Activated CD4-positive, alpha-beta T cell treated with anti-CD3 and anti-CD28 coated beads for 36 hours (primary cell): ENCODE measurements at places on chromosomes 2 and 18. TPM values are rescaled to one million over a fixed set of nuclear protein-coding genes. Genes with fewer than 3 reads are reported as not detected.

RSAD2 gene
- 10.2 TPM for total RNA-seq

RAX gene
- not detected for total RNA-seq

RASGRP3 gene
- 3.9 TPM for total RNA-seq

- no peak overlapping the region for H3K27ac ChIP-seq
- peaks cover 20% of the 10 kb centered on the region for H3K27me3 ChIP-seq
- DNase-seq: no peak
Observed at GRCh38 chr18:58990720-58991119, 126.0 kb downstream of the ZNF532 start.

- no peak for DNase-seq
- H3K4me3 ChIP-seq: no peak overlapping the region
- H3K36me3 ChIP-seq: no peaks in the 10 kb centered on the region
- peaks cover 10% of the 10 kb centered on the region for H3K4me1 ChIP-seq
- H3K27ac ChIP-seq: no peak overlapping the region
- H3K27me3 ChIP-seq: no peaks in the 10 kb centered on the region
Observed at GRCh38 chr2:58870704-58871103, 629.6 kb upstream of the FANCL start.

DNA sequence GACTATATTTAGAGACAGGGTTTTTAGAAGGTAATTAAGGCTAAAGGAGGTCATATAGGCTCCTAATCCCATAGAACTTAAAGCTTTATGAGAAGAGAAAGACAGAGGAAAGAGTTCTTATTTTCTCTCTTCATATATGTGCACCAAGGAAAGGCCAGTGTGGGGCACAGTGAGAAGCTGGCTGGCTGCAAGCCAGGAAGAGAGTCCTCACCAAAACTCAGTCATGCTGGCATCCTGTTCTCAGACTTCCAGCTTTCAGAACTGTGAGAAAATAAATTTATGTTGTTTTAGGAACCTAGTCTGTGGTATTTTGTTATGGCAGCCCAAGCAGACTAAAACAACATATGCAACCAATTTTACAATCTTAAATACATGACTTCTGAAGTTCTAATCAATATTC, 31.5 kb upstream of the ATIC start:
- no peaks in the 10 kb centered on the region for H3K4me1 ChIP-seq
- H3K27me3 ChIP-seq: peaks cover 2% of the 10 kb centered on the region
- H3K27ac ChIP-seq: no peak overlapping the region
- H3K4me3 ChIP-seq: no peak overlapping the region
- no peak for DNase-seq
- H3K36me3 ChIP-seq: no peaks in the 10 kb centered on the region

DNA sequence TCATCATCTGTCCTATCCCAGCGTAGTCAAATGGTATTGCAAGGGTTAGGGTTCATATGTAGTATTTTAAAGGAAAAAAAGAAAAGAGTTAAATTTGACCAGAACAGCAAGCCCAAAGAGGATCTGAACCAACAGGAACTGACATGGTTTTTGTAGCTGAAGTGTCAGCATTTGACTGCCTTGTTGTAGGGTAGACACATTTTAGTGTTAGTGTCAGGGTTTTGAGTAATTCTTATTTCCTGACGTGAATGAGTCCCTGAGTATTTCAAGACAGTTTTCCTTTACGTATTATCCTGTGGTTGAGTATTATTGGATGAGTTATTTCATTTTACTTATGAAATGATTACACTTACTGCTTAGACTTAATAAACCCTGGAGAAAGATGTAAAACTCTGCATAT, 173.3 kb upstream of the ZEB2 start:
- H3K27me3 ChIP-seq: no peaks in the 10 kb centered on the region
- H3K36me3 ChIP-seq: no peaks in the 10 kb centered on the region
